HCT116 (cell line): ENCODE measurements at places on chromosomes 4 and X. TPM values are rescaled to one million over a fixed set of nuclear protein-coding genes. Genes with fewer than 3 reads are reported as not detected.
A peak's percentile ranks its signal among the peaks of the same experiment; 100 is the strongest.

GRCh38 chr4:22794732-22795131, 102.0 kb downstream of the GBA3 start:
- no peak for DNase-seq
- H3K4me3 ChIP-seq: no peak overlapping the region
- H3K4me1 ChIP-seq: no peaks in the 10 kb centered on the region
- H3K36me3 ChIP-seq: no peaks in the 10 kb centered on the region

DNA sequence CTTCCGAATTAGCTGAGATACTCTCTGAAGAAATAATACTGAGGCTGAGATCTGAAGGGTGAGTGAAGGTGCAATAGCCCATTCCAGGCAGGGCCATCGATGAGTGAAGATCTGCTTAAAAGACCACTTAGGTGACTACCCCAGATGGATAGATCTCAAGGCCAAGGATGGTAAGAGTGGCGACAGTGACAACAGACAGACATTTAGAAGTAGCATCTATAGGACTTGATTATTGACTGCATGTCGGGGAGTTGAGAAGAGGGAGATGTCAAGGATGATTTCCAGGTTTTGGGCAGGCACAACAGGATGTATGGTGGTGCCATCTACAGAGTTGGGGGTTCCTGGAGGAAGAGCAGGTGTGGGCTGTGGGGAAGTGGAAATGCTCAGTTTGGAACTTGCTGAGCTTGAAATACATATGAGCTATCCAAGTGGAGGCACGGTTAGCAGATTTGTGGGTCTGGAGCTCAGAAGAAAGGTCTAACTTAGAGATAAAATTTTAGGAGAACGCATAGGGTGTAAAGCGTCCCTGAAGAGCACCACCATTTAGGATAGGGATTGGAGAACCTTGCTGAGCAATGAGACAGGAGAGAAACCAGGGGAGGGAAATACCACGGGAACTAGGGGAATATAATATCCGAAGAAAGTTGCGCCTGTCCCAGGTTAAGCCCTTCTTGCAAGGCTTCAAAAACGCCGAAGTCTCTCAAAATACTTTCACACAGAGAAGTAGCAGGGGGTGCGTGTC, 688 bp downstream of the UFSP2 start:
- H3K4me1 ChIP-seq: peaks cover 16% of the 10 kb centered on the region
- peak overlapping the region; percentile 95 for H3K4me3 ChIP-seq
- DNase-seq: no peak

GRCh38 chr4:15792974-15793373, 14.8 kb downstream of the CD38 start:
- no peak overlapping the region for H3K4me3 ChIP-seq
- no peaks in the 10 kb centered on the region for H3K4me1 ChIP-seq
- no peak for DNase-seq

DNA sequence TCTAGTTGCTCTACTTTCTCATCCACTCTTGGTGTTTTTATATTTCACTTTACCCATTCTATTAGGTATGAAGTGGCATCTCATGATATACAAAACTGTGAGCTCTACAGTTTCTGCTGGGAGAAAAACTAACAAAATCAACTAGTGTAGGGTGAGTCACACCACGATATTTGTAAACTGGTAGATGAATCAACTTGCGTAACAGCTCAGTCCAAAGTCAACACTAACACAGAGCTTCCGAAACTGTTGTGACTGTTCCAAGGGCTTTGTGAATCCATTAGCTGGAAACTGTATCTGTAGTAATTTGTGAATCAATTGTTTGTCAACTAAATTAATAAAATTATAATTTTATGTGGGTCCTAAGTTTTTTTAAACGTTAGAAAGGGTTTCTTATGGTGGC, 119.8 kb upstream of the TSPAN5 start:
- no peak for DNase-seq
- H3K27ac ChIP-seq: no peak overlapping the region

- H3K4me1 ChIP-seq: no peaks in the 10 kb centered on the region
- no peaks in the 10 kb centered on the region for H3K27me3 ChIP-seq
- no peak for DNase-seq
Measured at GRCh38 chr4:137651128-137651527, 118.8 kb upstream of the PCDH18 start.

The VCX gene
- total RNA-seq: not detected
